Ascending aorta (tissue), 2 donors: ENCODE measurements at places on chromosomes 5 and 9.
A peak's percentile ranks its signal among the peaks of the same experiment; 100 is the strongest.

DNA sequence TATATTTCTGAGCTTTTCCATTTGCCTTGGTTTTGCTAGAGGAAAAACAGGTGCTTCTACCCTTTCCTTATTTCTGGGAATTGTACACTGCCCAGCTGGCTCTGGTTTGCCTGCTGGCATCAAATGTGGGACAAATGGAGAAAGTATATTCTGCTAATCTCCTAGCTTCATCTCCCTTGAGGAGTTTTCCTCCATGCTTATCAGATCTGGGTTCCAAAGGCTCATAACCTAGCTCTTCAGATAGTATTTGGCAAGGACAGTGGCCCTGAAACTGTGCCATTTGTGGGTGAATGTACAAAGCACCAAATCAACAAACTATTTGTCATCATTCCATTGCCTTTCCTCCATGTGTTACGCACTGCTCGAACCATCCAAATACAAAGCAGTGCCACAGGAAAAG, 16.2 kb downstream of the PRLR start:
- H3K27ac ChIP-seq = no peak overlapping the region
- no peak for DNase-seq
- H3K27me3 ChIP-seq = no peaks in the 10 kb centered on the region

- DNase-seq = no peak
- no peaks in the 10 kb centered on the region for H3K36me3 ChIP-seq
- no peak overlapping the region for H3K27ac ChIP-seq
- no peak overlapping the region for H3K4me3 ChIP-seq
- H3K4me1 ChIP-seq = no peaks in the 10 kb centered on the region
- H3K27me3 ChIP-seq = no peaks in the 10 kb centered on the region
Measured at GRCh38 chr5:155091768-155092717, 78.5 kb downstream of the KIF4B start.

GRCh38 chr9:106889061-106889590, 26.2 kb downstream of the ZNF462 start:
- no peaks in the 10 kb centered on the region for H3K27me3 ChIP-seq
- H3K4me3 ChIP-seq = no peak overlapping the region
- no peaks in the 10 kb centered on the region for H3K36me3 ChIP-seq

GRCh38 chr5:74875994-74876791, 10.0 kb upstream of the FAM169A start:
- DNase-seq = no peak
- H3K27me3 ChIP-seq = no peaks in the 10 kb centered on the region
- H3K36me3 ChIP-seq = no peaks in the 10 kb centered on the region
- H3K4me1 ChIP-seq = no peaks in the 10 kb centered on the region

DNA sequence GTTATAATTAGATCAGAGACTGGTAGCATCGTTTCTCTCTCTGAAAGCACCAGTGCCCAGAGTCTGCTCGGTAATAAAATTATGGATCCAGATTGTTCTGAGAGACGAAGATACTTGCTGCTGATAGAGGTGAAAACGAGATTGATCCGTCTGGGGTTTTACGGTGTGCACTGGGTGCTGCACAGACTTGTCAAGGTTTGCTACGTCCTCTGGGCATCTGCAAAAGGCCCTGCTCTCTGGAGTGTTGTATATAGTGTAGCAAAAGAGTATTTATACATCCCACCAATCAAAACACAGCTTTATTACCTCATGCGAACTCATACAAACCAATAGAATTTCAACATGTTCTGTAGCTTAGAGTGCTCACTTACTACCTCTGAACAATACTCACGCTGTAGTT, 219.3 kb downstream of the PBX3 start:
- H3K4me3 ChIP-seq = no peak overlapping the region
- no peaks in the 10 kb centered on the region for H3K4me1 ChIP-seq
- H3K27ac ChIP-seq = no peak overlapping the region
- H3K27me3 ChIP-seq = no peaks in the 10 kb centered on the region
- peaks cover 5% of the 10 kb centered on the region for H3K36me3 ChIP-seq

DNA sequence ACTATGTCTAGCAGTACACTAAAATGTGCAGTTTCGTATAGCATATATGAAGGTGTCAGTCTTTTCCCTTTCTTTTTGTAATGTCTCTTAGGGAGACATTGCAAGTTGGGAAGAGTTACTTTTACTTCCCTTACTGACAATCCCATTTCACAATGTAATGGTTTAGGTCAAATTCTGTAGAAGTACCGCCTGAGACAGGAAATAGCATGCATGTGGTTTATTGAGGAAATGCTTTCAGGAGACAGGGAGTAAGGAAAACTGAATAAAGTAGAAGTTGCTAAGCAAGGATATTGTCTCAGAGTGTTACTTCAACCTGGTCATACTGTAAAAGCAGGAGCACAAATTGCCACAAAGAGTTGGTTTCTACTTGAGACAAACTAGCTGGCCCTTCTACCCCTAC, 32.1 kb upstream of the MSANTD3 start:
- H3K4me1 ChIP-seq = no peaks in the 10 kb centered on the region
- no peak overlapping the region for H3K4me3 ChIP-seq
- no peaks in the 10 kb centered on the region for H3K27me3 ChIP-seq
- no peak overlapping the region for H3K27ac ChIP-seq
- DNase-seq = no peak

GRCh38 chr5:93654676-93655075, 71.7 kb downstream of the NR2F1 start:
- H3K27me3 ChIP-seq = no peaks in the 10 kb centered on the region
- H3K4me3 ChIP-seq = no peak overlapping the region
- DNase-seq = no peak
- no peaks in the 10 kb centered on the region for H3K4me1 ChIP-seq

DNA sequence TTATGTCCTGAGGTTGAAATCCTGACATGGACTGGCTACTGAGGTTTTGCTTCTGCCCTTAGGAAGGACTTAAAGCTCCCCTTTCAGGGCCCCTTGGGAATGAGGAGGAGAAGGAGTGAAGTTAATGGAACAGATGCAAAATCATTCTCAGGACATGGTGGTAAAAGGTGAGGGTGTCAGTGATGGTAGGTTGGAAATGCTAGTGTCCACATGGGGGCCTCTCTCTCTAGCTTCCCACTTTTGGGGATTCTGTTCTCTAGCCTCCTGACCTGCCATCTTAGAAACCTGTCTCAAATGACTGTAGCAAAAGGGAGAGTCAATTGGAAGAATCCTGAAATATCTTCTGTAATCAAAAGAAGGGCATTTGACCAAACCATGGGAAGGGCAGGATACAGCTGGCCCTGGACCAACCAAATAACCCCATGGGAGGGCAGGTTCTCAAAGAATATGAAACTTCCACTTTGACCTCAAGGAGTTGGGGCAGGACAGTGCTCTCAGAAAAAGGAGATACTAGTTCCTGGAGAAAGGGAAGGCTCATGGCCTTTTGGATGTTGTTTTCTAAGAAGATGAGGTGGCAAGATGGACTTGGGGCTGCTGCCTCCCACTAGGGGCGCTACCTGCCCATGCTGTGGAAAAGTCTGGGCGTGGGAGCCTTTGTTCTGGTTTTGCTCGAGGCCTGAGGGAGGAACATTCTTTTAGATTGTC, 21.2 kb upstream of the MLANA start:
- H3K27ac ChIP-seq = no peak overlapping the region
- no peaks in the 10 kb centered on the region for H3K27me3 ChIP-seq
- H3K4me1 ChIP-seq = no peaks in the 10 kb centered on the region
- DNase-seq = no peak

DNA sequence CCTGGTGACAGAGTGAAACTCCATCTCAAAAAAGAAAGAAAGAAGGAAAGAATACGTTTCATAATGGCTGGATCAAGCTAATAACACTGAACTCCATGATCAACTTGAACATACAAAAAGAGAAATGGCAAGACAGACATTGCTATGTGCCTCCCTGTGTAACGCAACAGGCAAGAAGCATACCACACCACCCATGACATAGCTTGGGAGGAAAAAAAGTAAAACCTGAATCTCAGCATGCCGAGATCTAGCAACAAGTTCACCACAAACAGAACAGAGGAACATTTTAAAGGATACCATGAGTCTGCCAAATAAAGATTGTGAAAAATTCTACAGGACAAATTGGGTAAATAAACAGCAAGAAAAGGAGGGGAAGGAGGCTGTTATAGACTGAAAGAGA, 26.7 kb downstream of the HOMER1 start:
- H3K4me3 ChIP-seq = no peak overlapping the region
- H3K27me3 ChIP-seq = no peaks in the 10 kb centered on the region
- H3K27ac ChIP-seq = no peak overlapping the region
- no peaks in the 10 kb centered on the region for H3K36me3 ChIP-seq
- DNase-seq = no peak

DNA sequence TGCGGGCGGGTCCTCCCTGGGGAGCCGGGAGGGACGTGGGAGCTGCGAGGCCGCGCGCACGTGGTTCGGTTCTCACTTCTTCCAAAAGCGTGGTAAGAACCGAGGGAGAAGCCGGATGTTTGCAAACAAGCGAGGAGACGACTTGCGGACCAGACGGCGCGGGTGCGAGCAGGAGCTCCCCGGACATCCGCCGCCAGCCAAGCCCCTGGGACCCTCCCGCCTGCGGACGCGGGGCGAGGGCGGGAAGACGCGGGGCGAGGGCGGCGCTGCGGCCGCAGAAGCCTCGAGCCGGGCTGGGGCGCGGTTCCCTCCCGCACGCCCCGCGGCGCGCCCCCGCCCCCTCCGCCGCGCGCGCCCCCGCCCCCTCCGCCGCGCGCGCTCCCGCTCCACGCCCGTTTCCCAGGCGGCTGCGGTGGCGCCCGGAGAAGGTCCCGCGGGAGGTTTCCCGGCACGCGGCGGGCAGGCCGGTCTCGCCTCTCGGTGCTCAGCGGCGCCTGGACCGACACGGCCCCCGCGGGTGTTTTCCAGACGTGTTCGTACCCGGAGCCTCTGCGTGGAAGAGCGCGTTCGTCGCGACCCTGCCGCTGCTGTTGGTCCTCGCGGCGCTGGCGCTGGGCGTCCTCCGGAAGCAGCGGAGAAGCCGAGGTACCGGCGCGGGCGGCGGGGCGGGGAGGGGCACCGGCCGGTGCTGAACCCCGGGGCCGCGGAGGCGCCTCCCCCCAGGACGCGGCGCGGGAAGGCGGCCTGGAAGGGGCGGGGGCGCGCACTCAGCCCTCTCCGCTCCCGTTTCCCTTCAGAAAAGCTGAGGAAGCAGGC, 12.8 kb downstream of the BTNL9 start:
- peak overlapping the region; percentile 68 for H3K4me3 ChIP-seq
- no peak for DNase-seq
- no peaks in the 10 kb centered on the region for H3K36me3 ChIP-seq
- peaks cover 8% of the 10 kb centered on the region for H3K4me1 ChIP-seq

DNA sequence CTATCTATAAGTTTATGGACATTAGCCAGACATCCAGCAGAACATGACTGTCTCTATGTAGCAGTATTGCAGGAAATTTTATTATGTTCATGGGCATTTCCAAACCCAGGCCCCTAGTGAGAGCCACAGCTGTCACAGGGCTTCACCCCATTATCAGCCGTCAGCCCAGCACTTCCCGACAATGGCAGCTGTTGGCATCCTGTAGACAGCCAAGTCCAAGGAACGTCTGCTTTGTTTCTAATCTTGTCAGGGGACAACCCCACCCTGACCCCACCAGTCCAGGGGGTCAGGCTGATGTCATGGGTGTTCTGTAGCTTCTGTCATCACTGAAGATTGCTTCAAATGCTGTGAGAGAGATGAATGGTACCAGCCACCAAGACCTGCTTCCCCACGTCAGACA, 565.3 kb upstream of the BRINP1 start:
- no peaks in the 10 kb centered on the region for H3K36me3 ChIP-seq
- H3K27me3 ChIP-seq = no peaks in the 10 kb centered on the region
- no peak overlapping the region for H3K4me3 ChIP-seq
- H3K27ac ChIP-seq = no peak overlapping the region
- no peaks in the 10 kb centered on the region for H3K4me1 ChIP-seq

DNA sequence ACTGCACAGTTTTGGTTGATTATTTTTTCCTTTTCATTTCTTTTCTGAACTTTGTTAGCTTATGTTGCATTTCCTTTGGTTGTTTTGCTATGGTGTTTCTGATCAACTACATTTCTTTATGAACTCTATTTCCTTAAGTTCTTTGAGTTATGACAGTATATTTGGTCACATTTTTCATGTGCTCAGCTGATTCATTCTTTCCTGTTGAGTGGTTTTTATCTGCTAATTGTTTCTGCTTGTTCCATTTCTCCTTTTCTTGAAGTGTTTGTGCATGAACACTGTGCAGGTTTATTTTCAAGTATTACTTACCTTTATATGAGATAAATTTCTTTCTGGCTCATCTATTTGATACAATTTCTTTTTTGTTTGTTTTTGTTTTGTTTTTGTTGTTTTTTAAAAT, 50.9 kb upstream of the MACIR start:
- H3K27me3 ChIP-seq = no peaks in the 10 kb centered on the region
- no peak overlapping the region for H3K27ac ChIP-seq
- no peak overlapping the region for H3K4me3 ChIP-seq
- no peak for DNase-seq

DNA sequence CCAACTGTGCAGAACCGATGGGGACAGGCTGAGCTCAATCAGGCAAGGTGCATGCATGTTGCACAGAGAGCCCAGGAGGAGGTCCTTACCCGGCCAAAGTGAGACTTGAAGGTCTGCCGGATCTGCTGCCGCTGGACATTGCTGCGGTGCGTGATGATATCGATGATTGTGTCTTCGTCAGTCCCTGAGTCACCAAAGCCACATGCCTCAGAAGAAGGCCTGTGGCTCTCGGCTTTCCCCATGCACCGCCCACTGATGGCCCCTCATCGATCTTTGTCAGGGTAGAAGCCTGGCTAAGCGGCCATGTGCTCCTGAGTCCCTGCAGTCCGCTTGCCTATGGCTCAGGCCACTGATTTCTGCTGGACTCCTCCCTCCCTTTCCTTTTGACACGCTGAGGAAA, 34.8 kb downstream of the ANXA6 start:
- no peak overlapping the region for H3K4me3 ChIP-seq
- peaks cover 92% of the 10 kb centered on the region for H3K36me3 ChIP-seq
- H3K4me1 ChIP-seq = peaks cover 11% of the 10 kb centered on the region
- no peak for DNase-seq
- no peak overlapping the region for H3K27ac ChIP-seq
- H3K27me3 ChIP-seq = no peaks in the 10 kb centered on the region

- no peaks in the 10 kb centered on the region for H3K27me3 ChIP-seq
- H3K27ac ChIP-seq = no peak overlapping the region
- DNase-seq = no peak
- no peaks in the 10 kb centered on the region for H3K36me3 ChIP-seq
Measured at GRCh38 chr5:88602584-88602983, 280.4 kb downstream of the MEF2C start.

GRCh38 chr9:21902136-21902535, 92.1 kb downstream of the CDKN2A start:
- H3K27ac ChIP-seq = no peak overlapping the region
- no peak for DNase-seq
- H3K27me3 ChIP-seq = no peaks in the 10 kb centered on the region
- no peaks in the 10 kb centered on the region for H3K36me3 ChIP-seq
- H3K4me1 ChIP-seq = no peaks in the 10 kb centered on the region

GRCh38 chr5:115553082-115553481, 8.5 kb upstream of the FEM1C start:
- DNase-seq = no peak
- no peak overlapping the region for H3K4me3 ChIP-seq
- H3K36me3 ChIP-seq = no peaks in the 10 kb centered on the region
- no peaks in the 10 kb centered on the region for H3K27me3 ChIP-seq
- no peak overlapping the region for H3K27ac ChIP-seq
